Progenitor cell of endocrine pancreas (in vitro differentiated cells): ENCODE measurements at places on chromosomes 1 and 21. TPM values are rescaled to one million over a fixed set of nuclear protein-coding genes. Genes with fewer than 3 reads are reported as not detected.

GRCh38 chr1:196425513-196425912 is 182.7 kb downstream of the KCNT2 start:
- no peak for DNase-seq

IVL gene
- total RNA-seq: not detected in 2 replicates

GRCh38 chr1:209162651-209163050 is 420.9 kb upstream of the CAMK1G start:
- DNase-seq: no peak

DNA sequence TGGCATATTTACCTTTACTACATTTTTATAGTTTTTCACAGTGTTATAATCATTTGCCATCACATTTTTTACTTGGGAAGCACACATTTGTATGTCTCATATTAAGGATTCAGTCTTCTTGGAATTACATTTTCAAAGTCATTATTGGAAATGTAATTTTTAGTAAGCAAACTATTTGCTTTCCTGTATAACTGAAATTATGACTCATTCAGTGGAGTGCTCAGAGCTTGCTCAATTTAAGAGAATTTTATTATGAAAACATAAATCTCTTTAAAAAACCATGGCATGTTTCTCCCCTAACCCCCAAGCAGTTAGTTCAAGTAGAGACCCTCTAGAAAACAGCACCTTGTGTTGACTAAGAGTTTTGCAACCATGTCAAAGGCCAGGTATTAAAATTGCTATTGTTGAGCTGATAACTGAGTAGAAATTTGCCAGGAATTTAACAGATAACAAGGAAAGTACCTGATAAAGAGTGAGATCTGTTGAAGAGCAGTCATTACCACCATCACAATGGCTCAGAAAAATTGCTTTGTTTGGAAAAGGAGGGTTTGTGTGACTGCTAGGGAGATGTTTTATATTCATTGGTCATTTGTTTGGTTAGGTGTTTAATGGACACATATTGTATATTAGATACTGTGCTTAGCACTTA is 105.9 kb downstream of the KCNK2 start:
- DNase-seq: no peak

- no peak for DNase-seq
Measured at GRCh38 chr1:226466296-226466695, 58.4 kb upstream of the PARP1 start.

CYP2J2 gene
- total RNA-seq: 0.58 and 1.0 TPM in 2 replicates

FAM72B gene
- 2.0 and 3.1 TPM in 2 replicates for total RNA-seq
